ENCODE measurements at places on chromosomes 5 and 9. TPM values are rescaled to one million over a fixed set of nuclear protein-coding genes. Genes with fewer than 3 reads are reported as not detected.

- DNase-seq, result no peak
Measured at GRCh38 chr9:78972303-78972999, 599.3 kb upstream of the TLE4 start.

The GHR gene
- 4.5 TPM for total RNA-seq

The IFNA13 gene
- not detected for total RNA-seq

DNA sequence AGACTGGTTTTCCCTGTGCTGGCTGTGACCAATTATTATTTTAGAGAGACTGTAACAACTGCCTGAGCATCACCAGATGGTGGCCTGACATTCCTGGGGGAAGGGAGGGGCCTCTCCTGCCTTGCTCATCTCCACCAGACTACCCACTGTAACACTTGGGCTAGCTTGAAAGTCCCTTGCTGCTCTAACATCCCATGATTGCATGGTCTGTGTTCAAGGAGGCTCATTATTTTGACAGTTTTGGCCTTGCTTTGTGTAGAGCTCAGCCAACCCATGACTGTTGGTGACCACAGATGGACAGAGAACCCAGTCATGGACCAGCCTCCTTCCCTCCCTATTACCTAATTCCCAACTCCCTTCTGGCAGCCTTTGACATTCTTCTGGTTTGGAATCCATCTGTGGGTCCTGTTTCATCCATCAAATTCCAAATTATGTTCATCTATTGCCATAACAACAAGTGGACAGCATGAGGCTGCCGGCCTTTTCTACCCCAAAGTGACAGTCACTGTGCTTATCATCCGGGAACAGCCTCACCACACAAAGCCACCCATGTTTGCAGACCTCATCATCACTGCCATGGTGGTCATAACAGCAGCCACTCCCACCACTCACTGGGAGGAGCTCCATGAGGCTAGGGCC lies 49.0 kb upstream of the ICE1 start:
- no peak for DNase-seq

GRCh38 chr5:135435467-135436330 lies 11.4 kb downstream of the DCANP1 start:
- no peak for DNase-seq

DNA sequence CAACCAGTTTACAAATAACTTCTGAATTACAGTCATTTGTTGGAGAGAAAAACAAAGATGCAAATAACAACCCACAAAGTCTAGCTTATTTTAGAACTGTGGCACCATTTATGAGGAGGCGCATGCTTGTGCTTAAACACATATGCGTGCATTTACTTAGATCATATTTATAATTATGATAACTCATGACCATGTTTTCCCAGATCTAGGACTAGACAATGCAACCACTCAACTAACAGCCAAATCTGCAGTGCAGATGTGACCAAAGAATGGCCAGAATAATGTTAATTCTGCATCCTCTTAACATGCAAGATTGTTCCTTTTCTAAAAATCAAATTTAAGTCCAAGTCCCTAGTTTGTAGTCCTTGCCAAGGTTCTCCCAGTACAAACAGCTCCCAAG lies 167.3 kb upstream of the FST start:
- DNase-seq, result no peak

The SLCO6A1 gene
- not detected for total RNA-seq

DNA sequence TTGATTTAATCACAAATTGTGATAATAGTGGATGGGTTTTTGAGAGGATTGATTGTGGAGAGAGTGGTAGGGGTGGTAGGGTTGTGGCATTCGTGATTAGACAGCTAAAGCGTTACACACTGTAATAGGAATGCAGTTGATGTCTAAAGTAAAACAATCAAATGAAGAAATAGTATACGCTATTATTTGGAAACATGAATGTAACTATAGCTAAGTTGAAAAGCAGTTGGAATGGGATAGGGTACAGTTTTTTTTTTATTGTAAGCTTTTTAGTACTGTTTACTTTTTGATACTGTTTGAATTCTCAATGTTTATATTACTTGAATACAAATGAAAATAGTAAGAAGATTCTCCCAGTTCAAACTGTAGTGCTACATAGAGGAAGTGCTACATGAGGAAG lies 51.8 kb downstream of the RANBP17 start:
- DNase-seq, result no peak

GRCh38 chr5:135481909-135482311 lies 29.8 kb upstream of the TIFAB start:
- DNase-seq, result no peak

DNA sequence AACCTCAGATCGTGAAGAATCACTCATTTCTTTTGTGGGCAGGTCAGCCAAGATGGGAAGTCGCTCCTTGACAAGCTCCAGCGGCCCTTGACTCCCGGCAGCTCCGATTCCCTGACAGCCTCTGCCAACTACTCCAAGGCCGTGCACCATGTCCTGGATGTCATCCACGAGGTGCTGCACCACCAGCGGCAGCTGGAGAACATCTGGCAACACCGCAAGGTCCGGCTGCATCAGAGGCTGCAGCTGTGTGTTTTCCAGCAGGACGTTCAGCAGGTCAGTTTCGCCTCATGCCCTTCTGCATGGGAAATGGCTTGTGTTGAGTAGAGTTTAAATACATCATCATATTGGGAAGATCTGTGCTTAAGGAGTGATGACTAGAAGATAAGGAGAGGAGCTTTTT lies 173.3 kb downstream of the TRIO start:
- peak; percentile 27 for DNase-seq

GRCh38 chr9:116697362-116697761 lies 10.3 kb downstream of the TRIM32 start:
- DNase-seq, result no peak

- no peak for DNase-seq
Measured at GRCh38 chr5:132099076-132099748, 25.6 kb downstream of the CSF2 start.

The PCDHB9 gene
- 3.7 TPM for total RNA-seq

The CDH9 gene
- total RNA-seq, result not detected

GRCh38 chr9:78291240-78291925 lies 5.5 kb upstream of the PSAT1 start:
- no peak for DNase-seq

DNA sequence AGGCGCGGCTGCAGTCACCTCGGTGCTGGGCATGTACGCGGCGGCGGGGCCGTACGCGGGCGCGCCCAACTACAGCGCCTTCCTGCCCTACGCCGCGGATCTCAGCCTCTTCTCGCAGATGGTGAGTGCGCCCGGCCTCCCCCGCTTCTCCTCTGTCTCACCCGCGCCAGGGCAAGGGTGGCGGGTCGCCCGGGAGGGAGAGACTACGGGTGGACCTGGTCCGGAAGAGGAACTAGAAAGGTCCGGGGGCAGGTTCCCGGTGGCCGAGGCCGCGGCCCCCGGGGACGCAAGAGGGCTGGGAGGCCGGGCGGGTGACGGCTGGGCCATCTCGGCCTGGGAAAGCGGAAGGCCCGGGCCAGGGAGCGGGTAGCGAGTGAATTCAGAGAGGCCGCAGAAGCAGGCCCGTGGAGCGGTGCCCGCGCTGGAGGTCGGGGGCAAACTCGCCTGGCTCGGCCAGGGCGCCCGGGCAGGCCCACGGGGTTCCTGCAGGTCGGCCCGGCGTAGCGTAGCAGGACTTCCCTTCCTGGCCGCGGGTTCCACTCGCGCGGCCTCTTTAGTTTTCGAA lies 711 bp downstream of the IRX1 start:
- no peak for DNase-seq

DNA sequence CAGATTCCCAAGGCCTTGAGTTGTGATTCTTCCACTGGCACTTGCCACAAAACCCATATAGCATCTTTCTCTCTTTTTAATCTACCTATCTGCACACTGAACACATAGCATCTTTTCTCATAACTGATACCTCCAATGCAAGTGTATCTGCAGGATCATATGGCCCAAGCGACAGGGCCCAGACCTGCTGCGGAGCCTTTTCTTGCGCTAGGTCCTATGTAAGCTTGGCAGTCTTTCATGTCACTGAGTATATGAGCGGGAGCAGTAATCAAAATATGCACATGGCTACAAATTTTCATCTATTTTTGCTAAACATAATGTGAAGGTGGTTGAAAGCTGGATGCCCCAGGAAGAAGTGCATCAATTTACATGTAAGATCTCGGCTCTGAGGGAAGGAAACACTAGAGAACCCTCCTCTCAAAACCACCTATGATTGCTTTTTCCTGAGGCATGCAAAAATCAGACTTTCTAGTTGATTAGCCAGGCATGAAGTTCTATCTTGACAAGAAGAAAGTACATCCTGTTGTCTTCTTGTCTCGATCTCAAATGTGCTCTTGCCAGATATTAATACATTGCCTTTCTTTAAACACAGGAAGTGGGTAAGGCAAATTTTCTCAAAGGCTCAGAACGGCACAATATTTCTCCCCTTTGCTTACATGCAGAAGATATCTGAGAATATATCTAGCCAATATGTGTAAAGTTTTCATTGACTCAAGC lies 26.9 kb upstream of the CEMIP2 start:
- no peak for DNase-seq

DNA sequence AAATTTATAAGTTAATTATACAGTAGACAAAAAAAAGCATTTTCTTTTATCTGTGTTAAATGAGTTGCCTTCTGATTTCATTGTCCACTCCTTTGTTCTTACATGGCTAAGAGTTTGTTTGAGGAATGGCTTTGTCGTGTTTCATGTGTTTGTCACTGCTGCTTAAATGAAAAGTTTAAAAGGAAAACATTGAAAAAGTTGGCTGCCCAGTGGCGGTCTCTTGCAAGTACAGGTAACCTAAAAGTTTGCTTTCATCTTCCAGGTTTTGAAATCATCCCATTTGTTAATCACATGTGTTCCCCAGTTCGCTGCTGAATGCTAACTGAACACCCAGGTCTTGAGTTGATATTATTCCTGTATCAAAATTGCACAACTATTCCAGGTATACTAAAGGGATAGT lies 33.9 kb downstream of the EGFLAM start:
- DNase-seq, result no peak

The APBB3 gene
- total RNA-seq, result 35.5 TPM
